CMK (cell line): ENCODE measurements at places on chromosomes 4 and X.

DNA sequence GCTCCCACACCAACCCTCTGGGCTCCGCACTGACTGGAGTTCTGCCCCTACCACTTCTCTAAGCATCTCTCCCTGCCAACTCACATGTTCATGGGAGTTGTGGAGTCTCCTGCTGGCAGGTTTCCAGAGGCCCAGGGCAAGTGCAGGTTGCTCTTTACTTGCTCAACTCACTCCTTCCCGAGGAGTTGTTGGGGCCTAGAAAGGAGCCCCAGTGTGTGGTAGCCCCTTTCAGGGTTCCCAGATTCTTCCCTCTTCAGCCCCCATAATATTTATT lies 52.5 kb downstream of the POF1B start:
- DNase-seq: no peak

DNA sequence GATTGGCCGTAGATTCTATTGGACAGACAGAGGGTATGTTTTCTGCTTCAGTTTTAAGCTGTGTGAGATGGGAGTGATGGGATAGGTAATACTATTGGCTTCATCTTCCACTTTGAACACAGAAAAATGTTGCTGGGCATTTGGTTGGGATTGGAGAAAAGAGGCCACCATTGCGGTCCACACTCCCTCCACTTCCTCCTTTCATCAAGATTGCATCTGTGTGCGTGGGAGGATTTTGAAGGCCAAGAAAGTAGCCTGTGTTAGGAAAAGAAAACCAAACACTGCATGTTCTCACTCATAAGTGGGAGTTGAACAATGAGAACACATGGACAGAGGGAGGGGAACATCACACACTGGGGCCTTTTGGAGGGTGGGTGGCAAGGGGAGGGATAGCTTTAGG lies 56.4 kb downstream of the EGF start:
- peak; percentile 3 for DNase-seq

DNA sequence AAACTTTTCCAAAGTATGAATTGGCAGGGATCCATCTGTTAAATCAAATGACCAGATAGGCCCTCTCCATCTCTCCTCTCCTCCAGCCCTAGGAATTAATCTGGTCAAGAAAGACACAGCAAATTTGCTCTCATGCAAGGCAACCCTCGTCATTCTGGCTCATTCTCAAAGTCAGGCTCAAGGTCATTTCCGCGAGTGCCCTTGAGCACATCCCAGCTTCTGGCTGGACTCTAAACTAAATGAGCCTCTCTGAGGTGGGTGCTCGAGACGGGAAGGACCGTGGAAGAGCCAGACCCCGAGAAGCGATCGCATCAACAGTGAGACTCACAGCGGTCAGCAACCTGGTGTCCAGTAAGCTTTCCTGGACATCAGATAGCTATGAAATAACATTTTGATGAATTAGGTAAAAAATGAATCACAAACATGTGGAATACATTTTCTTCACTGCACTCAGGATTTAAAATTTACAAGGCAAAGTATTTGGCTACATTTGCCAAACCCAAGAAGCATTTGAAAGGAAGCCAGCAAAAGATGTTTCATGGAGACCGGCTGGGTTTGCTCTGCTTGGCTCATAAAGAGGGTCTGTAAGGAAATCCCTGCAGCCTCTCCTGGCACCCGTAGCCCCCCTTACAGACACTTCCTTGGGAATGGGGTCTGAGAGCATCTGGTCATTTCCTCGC lies 121.0 kb downstream of the ENPP6 start:
- DNase-seq: no peak

DNA sequence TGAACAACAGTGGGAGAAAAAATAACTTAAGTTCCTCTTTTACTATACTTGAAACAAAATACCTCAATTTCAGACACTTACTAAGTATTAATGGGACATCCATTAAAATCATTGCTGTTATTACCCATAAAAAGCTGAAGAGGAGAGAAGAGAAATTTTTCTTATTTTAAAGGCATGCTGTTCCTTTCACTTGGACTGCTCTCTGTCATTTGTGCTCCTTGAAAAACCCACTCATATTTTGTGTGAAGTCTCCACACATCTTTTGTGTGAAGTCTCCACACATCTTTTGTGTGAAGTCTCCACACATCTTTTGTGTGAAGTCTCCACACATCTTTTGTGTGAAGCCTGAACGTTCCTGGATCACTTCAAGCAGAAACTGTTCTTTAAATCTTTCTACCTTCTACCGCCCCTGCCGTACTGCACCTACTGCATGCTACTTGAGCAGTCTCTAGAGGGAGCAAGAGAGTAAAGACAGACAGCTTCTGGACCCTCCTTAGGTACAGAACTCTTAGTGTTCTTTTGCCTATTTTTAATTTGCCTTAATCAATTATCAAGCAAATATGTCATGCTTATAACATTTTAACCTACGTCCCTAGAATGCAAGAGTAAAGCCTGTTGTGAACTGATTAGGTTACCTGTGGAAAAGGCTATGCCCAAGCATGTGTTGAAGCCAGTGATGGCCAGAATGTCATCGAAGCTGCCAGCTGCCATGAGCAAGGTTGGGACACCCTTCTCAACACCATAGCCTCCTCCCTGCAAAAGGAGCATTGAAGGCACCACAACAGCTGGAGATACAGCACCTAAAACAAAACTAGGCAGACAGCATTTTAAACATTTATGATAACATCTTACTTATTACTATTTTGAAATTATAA lies 27.1 kb upstream of the SLC9B1 start:
- DNase-seq: peak; percentile 18

- DNase-seq: peak; percentile 67
These were observed 1.4 kb downstream of the PLXNB3 start for GRCh38 chrX:153765138-153766079.

GRCh38 chr4:79625361-79625760 lies 217.3 kb upstream of the GK2 start:
- DNase-seq: no peak

DNA sequence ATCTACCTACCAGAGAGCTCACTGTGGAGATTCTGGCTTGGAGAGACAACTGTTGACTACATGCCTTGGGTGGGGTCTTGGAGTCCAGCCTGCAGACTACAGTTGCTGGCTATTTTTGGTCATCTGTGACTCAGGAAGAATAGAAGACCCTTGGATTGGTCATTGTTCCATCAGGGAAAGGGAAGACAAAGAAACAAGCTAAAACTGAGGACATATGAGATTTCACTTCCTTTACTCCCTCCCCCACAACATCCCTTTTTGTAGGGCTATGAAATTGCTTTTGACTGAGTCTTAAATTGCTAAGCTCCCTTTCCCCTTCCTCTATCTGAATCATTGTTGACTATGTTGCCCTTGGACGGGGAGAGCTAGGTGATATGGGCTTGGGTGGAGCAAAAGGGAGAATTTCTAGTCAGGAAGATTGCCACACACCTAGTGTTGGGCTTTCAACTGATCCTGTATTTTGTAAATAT lies 11.7 kb downstream of the MSN start:
- no peak for DNase-seq

GRCh38 chr4:165515201-165515600 lies 136.4 kb downstream of the CPE start:
- no peak for DNase-seq

GRCh38 chrX:153934762-153935325 lies at the start of gene NAA10:
Gene NAA10 (minus strand): TSS chrX:153935037. CDS start chrX:153934904, 133 bp downstream.
- DNase-seq: no peak

DNA sequence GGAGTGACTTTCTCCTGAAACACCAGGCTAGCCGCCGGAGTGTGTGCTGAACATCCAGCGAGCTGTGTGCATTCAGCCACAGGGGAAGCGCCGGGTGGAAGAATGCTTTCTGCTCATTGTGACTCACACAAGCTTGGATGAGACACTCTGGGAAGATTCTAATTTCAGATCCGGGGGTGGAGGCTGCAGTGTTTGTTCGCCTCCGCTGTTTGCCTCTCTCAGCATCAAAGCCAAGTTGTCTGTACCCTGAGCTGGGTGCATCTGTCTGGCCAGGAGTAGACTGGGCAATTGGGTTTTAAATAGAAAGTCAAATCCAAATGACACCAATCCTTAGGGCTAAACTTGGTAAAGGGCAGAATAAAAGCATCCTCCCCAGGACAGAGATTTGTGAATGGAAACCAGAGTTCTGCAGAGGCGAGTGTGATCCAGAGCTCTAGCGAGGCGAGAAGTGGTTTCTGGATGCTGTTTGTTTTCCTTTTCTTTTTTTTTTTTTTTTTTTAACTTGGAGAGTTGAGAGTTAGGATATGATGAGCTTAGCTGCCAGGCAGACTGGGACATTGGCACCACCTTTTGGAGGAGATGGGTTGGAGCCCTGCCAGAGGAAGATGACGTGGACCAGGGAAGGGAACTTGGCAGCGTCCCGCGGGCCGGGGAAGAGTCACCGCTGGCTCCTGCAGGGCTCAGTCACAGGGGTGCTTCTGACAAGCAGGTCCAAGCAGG lies 196.0 kb upstream of the PSAPL1 start:
- no peak for DNase-seq

- DNase-seq: peak; percentile 18
These were observed 13.9 kb upstream of the PPEF2 start for GRCh38 chr4:75916091-75916661.

- no peak for DNase-seq
These were observed 2.9 kb upstream of the LEF1 start for GRCh38 chr4:108171339-108172230.

DNA sequence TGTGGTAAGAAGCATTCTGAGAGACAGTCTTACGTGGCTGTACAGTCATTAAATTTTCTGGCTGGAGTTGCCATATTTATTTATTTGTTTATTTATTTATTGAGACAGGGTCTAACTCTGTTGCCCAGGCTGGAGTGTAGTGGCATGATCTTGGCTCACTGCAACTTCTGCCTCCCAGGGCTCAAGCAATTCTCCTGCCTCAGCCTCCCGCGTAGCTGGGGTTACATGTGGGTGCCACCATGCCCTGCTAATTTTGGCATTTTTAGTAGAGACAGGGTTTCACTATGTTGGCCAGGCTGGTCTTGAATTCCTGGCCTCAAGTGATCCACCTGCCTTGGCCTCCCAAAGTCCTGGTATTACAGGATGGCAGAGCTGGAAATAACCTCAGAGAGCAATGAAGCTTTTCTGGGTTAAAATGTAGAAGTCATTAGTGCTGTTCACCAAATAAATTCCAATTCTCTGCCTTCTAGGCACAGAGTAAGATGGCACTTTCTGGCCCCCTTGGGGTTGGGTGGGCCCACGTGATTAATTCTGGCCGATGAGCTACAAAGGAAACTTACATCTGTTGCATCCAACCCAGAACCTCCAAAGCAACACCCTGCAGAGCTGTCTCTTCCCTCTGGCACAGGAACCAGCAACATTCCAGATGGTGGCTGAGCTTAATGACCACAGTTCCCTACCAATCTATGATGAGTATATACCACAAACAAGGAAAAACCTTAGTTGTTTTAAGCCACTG lies 4.5 kb downstream of the MRFAP1 start:
- DNase-seq: no peak

DNA sequence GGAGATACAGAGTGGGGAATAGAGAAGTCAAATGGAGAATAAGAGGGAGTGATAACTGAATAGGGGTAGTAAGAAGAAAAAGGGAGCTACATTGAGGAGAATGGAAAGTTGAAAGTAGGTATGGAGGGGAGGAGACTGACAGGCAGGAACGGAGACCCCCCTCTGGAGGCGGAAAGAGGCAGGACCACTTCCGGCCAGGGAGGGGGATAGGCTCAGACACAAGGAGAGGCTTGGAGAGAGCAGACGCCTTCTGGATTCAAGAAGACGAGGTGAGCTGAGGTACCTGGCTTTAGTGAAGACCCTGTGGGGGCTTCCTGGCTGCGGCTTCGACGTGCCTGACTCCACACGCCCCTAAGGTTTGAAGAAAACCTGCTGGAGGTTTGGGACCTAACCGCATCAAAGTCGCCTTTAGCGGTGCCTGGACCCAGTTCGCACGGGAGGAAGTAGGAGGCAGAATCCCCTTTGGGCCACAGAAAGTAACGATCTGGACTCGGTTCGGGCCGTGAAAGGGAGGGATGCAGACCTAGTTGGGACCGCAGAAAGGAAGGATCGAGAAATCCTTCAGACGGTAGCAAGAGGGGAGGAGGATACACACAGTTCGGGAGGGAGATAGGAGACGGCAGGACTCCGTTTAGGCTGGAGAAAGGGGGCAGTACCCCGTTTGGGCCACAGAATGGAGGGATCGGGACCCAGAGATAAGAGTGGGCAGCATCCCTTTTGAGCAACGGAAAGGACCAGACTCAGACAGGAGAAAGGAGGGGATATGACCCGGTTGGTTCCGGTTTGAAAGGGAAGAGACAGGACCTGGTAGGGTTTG lies at the start of gene TRO:
Gene TRO, plus strand, starts transcription at position 215 of the 817 bp plus-strand sequence. CDS start 1,423 bp downstream, outside the sequence.
- no peak for DNase-seq

DNA sequence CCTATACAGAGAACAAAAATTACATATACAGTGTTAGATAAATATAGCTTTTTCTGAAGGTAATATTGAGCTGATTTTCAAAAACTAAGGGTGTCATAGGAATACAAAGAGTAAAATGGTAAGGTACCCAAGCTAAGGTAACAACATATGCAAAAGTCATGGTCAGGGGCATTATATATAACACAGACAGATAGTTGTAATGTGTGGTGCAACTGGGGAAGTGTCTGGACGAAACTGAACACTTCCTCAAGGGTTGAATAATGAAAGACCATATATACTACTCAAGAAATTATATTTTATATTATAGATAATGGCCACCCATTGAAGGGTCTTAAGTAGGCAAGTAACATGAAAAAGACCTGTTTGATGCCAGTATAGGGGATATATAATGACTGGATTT lies 262.1 kb upstream of the CXXC4 start:
- DNase-seq: no peak

- no peak for DNase-seq
These were observed 236.7 kb downstream of the FRAS1 start for GRCh38 chr4:78293821-78294301.

- no peak for DNase-seq
These were observed 126.0 kb downstream of the TENM3 start for GRCh38 chr4:182369211-182369610.

GRCh38 chr4:171676555-171677215 lies 136.5 kb upstream of the GALNTL6 start:
- DNase-seq: peak; percentile 18

- no peak for DNase-seq
These were observed 176.8 kb upstream of the MBNL3 start for GRCh38 chrX:132665676-132666075.

GRCh38 chr4:186168750-186169149 lies 22.6 kb upstream of the CYP4V2 start:
- no peak for DNase-seq

DNA sequence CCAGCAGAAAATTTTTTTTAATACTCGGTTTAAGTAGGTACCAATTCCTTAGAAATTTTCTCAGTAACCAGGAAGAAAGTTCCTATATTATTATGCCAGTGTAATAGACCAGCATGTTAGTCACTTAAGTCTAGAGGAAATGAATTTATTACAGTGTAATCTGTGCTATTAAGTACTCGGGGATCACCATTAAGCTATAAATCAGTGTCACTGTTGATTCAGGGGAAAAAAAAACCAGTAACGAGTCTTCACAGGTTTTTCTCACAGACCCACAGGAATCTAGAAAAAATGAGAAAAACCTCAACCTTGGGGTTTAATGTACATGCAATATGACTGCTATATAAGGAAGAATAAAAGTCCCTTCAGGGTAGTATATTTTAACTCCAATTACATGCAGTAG lies 138.3 kb upstream of the IL1RAPL2 start:
- DNase-seq: no peak

- no peak for DNase-seq
These were observed 19.5 kb upstream of the CNKSR2 start for GRCh38 chrX:21354725-21355124.
